ENCODE measurements at places on chromosomes 12 and 14.
A peak's percentile ranks its signal among the peaks of the same experiment; 100 is the strongest.

DNA sequence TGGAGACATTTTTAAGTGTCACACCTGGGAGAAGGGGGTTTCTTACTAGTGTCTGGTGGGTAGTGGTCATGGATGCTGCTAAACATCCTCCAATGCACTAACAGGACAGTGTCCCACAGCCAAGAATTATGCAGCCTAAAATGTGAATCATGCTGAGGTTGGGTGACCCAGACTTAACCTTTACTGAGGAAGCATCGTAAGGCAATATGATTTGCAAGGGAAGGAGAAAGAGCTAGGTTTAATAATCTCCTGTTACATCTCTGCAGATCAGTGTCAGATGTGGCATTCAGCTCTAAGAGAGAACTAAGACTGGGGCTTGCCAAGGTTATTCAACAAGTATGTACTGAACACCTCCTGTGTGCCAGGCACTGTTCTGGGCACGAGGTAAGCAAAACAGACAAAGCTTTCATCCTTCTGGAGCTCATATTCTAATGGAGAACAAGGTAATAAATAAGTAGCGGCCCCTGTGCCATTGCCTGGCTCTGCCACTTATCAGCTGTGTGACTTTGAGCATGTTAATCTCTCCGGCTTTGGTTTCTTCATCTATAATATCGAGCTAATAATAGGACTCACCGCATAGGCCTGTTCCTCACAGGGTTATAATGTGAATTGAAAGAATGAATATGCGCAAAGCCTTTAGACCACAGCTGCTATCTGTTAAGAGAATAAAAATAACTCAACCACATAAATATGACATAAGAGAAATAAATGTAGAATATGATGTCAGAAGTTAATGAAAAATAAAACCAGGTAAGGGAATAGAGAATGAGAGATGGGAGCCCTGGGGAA is 13.5 kb upstream of the GOLGA5 start:
- DNase-seq: no peak

DNA sequence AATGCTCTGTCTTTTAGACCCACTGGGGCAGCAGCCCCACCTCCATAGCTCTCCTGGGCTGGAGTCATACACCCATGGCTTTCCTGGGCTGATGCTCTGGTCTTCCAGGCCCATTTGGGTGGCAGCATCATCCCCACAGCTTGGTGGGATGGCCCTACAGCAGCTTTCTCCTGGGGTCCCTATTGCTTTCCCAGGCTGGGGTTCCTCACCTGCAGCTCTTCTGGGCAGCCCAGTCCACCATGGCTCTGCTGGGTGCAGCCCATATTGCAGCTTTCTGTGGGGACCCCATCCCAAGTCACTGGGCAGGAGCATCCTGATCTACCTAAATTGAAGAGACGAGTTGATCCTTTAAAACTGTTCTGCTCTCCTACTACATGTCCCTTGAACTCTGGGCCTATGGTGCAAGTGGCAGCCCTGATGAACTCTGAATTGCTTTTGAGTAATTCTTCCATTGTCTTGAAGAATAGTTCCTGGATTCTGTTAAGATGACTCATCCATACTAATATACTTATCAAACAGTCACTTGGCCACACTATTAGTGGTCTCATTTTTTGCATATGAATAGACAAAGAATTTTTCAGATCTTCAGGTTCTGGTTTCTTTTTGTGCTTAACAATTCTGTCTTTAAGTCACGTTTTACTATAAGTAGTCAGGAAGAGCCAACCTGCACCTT is 390.1 kb downstream of the DPF3 start:
- no peak for DNase-seq

- DNase-seq: no peak
These were observed 111.4 kb upstream of the SFSWAP start for GRCh38 chr12:131599190-131600159.

GRCh38 chr14:48788771-48789170 is 797.4 kb downstream of the RPS29 start:
- no peak for DNase-seq

DNA sequence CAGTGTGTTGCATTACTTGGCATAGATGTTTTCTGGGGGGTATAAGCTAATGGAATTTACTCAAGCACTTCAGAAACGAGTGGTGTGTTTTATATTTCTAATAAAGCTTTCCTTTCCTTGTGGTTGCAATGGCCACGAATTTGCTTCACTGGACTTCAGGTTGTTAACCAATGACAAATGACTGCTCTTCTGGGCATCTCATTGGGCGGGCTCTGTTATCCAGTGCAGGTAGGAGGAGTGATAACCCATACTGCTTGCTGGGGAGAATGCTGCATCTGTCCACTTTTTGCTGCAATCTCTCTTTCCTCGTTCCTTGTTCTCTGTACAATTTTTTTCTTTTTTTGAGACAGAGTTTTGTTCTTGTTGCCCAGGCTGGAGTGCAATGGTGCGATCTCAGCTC is 80.0 kb upstream of the RPH3A start:
- DNase-seq: no peak

DNA sequence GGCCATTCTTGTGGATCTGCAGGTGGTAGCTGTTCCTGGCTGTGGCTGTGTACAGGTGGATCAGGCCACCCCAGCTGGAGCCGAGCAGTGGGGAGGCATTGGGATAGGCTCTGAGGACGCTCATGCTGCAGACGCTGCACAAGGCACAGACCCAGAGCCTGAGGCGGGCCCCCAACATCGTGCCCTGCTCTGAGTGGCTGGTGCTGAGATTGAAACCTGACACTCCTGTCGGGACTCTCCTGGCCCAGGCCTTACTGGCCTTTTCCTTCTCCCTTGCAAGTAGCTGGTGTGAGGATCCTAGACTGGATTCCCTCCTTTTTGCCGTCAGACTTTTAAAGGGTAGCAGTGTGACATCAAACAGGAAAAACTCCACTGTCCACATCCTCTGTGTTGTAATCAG is at the start of gene FGF23:
Gene FGF23 (minus strand): TSS at position 308 of the 400 bp plus-strand sequence. CDS start 130 bp downstream, at position 178.
- no peak for DNase-seq

- DNase-seq: no peak
These were observed 253.1 kb downstream of the NTF3 start for GRCh38 chr12:5684989-5685388.

DNA sequence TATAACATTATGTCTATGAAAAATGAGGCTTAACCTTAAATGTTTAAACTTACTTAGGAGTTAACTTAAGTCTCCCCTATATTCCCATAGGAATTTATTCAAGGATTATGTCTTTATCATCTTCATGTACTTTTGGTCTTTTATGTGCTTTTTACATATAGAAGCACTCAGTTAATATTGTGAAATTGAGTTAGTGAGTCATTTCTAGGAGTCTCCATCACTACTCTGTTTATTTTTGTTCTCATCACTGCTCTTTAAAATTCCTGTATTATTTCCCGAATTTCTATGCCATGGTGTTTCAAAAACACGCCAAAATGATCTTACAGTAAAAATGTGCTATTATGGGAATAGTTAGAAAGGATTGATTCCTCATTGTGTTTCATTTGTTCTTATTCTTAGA is 31.6 kb downstream of the TBC1D15 start:
- DNase-seq: no peak

DNA sequence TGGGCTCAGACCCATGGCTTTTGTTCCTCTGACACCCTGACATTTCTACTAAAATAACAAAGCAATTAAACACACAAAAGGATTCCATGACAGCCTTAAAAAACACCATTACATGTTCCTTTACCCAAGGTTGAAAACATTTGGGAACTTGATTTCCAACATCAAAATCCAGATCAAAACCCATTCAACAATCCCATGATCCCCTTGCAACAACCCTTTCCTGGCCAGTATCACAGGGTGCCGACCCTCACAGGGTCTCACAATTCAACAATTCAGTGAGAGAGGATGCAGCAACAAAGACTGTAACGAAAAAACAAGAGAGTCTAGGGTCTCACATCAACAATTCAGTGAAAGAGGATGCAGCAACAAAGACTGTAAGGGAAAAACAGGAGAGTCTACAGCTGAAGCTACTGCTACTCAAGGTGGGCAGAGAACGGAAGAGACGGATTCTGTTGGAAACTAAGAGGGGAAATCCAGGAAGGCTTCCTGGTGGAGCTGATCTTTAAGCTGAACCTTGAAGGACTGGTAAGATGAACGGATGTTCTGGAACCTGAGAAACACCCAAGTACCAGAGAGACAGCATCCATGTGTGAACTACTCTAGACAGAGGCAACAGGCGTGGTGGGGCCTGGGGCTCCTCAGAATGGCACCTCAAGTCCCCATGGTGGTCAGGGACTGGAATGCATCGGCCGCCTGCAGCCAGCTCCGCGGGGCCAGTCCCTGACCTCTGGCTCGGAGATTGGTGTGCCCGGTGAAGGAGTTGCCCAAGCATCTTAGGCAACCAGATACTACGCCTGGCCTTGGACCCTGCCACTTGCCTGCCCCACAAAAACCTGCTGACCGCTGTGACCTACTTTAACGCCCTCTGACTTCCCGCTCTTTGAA is 22.7 kb upstream of the ZFP36L1 start:
- DNase-seq: no peak

- DNase-seq: peak; percentile 40
These were observed 115.5 kb upstream of the G2E3 start for GRCh38 chr14:30443368-30444007.

DNA sequence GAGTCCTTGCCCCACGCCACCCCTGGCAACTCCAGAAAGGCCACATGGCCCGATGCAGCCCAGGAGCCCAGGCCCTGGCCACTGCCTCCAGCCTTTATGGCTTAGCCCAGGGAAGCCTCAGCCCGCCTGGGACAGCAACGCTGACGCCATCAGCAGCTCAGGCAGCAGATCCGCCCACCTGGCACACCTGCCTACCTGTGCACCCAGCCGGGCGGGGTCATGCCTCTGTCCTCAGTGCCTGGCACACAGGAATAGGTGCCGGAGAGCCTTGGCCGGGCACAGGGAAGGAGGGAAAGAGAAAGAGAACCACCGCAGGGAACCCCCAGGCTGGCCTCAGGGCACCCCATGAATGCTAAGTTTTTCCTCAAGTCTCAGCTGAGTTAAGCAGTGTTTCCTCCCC is 21.1 kb downstream of the BEGAIN start:
- no peak for DNase-seq

DNA sequence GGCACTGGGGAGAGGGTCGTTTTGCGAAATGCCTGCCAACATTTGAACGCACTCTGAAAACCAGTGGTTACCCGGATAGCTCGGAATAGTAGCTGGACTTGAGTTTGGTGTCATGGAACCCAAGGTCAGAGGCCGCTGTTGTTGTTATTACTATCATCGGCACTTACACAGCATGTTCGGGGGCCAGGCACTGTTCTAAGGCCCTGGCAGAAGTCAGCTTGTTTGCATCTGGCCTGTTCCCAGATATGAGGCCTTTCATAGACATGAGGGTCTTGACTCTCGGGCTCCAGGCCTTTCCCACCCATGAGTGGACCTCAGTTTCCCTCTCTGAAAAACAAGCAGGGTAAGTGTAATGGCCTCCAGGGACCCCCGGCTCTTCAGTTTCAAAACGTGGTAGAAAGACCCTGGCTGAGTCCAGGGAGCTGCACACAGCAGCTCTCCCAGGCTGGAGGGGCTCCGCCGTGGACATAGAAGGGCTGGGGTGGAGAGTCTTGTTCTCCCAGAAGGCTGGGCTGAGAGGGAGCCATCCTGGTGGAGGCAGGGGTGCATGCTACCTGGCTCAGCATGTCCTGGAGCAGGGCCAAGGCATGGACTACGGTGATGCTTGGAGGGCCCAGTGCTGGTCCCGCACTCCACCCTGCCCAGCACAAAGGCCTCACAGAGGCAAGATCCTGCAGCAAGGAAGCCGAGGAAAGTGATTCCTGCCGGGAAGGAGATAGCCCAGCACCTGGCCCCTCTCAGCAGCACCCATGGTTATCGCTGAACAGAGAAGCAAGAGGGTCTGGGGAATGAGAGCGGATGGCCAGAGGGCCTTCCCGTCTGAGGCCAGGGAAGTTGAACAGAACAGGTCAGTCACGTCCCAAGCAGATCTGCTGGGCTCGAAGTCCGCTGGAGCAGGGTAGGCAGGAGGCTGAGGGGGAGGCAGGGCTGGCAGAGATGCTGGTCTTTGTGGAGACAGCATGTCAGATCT is 63.5 kb upstream of the C14orf180 start:
- no peak for DNase-seq

DNA sequence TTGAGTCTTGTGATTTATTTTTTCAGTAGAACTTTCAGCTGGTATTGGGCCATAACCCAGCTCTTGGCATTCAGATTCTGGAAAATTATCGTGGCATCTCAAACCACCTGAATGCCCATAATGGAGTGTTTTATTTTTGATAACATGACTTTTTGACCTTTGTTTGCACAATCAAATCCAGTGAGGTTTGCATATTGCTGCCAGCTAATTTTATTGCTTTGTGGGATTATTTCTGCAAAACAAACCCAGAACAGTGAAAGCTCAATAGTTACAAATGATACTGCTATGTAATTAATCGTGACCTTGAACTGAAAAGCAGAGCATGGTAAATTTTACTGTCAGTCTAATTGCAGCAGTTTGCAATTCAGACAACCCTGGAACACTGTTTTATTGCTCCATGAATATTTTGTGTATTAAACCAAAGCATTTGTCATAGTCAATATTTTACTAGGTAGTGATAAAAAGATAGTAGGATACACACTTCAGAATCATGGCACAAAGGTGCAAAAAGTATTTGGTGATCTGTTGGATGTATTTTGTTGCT is 255.2 kb upstream of the NAV3 start:
- no peak for DNase-seq

GRCh38 chr12:123388951-123389559 is 5.1 kb downstream of the KMT5A start:
- no peak for DNase-seq

Measured in NCI-H1092 (cell line).